HS-27A (cell line): ENCODE measurements at places on chromosomes 7 and 10.

- DNase-seq, result no peak
These were observed 1.3 kb upstream of the RET start for GRCh38 chr10:43075612-43076003.

DNA sequence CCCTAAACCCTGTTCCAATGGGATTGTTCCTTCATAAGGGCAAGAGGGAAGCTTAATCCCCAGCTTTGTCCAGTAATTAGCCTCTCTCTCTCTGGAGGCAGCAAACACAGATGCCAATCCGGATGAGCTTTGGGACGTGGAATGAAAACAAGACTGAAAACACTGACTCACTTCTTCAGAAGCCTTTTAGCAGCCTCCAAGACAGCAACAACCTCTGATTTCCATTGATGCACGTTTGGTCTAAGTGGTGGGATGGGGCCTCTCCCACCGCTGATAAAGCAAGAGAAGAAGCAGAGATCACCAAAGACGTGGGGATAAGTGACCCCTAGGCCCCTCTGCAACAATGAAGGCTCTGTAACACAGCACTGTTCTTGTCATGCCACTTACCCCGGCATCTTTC lies 5.8 kb upstream of the GFRA1 start:
- no peak for DNase-seq

- no peak for DNase-seq
These were observed 16.7 kb downstream of the HABP2 start for GRCh38 chr10:113569576-113569975.

- DNase-seq, result no peak
These were observed 2.1 kb downstream of the KIF5B start for GRCh38 chr10:32054094-32054493.

- DNase-seq, result no peak
These were observed 12.0 kb upstream of the MAPK8 start for GRCh38 chr10:48294431-48294830.

DNA sequence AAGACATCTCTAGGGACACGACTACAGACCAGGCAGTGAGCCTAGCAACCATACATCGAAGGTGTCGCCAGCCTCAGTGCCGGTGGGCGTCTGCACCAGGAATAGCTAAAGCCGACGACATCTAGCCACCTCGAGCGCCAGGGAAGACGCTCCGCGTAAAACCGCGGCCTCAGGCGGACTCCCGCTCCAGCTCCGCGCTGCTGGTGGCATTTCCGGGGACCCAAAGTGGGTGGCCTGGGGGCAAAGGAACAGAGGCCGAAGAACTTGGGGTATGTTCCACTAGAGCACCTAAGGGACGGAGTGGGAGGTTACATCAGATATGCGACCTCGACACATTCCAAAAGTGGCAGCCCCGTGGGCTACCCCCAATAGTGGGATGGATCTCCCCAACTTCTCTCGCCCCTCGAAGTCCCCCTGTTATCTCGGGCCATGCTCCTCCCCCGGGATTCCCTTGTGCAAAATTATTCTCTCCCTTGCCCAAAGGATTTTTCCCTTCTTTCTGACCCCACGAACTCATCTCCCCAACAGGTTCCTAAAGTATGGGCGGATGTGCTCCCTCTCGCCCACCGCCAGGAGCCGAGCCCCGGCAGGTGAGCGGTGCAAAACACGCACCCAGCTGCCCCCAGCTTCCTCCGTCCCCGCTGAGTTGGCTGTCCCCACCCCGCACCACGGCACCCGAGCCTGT lies 1.2 kb downstream of the KCNMA1 start:
- no peak for DNase-seq

- no peak for DNase-seq
These were observed 1.5 kb downstream of the SFRP5 start for GRCh38 chr10:97770255-97770654.

- no peak for DNase-seq
These were observed 332.9 kb downstream of the PTEN start for GRCh38 chr10:88196291-88196690.

DNA sequence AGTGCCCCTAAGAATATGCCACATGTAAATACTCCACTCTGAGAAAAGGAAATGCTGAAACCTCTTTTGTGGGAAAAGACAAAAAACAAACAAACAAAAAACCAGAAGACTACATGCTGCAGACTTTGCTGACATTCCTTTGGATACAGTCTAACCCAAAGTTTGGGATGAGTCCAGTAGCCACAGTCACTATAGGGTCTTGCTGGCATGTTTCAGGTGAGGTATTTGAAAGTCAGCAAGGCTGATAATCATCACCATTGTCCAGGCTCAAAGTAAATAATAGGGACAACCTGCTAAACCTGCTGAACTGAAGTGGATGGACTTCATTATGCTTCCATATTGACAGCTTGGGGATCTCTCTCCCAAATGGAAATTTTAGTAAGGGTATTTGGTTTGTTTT lies 1087.0 kb upstream of the LRRTM3 start:
- DNase-seq, result no peak
